ENCODE measurements at places on chromosomes 3 and 15.
A peak's percentile ranks its signal among the peaks of the same experiment; 100 is the strongest.

- peak; percentile 88 for DNase-seq
These were observed 60.3 kb downstream of the RGMA start for GRCh38 chr15:93028632-93029213.

- DNase-seq: peak; percentile 86
These were observed 154.3 kb upstream of the BHLHE40 start for GRCh38 chr3:4824926-4825325.

DNA sequence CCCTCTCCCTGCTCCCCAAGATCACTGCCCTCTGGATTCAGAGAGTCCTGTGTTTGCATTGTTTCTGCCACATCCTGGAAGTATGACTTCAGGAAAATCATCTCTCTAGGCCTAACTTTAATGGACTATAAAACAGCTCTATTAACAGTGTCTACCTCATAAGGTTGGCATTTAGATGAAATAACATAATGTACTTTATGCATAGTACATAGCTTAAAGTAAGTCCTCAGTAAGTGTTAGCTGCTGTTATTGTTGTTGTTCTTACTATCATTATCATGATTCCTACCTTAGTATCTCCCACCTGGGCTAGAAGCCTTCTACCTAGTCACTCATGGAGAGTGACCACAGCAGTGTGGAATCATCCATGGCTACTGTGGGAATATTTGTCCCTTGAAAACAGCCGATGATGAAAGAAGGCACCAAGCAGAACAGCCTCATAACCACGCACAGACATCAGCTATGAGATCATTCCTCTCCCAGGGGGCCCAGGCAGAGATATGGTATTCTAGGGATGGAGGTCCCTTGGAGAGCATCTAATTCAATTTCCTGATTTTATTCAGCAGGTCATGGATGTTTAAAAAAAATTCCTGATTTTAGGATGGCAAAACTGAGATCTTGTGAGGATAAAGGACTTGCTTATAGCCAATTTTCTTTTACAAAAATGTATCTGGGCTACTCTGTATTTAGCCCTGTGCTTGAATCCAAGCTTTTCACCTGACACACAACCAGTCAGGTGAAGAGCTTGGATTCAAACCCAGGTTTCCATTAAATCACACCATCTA lies 1.9 kb downstream of the FSD2 start:
- DNase-seq: no peak

- DNase-seq: no peak
These were observed 5.1 kb downstream of the DUOX1 start for GRCh38 chr15:45134682-45135604.

- no peak for DNase-seq
These were observed 4.2 kb downstream of the ZSCAN2 start for GRCh38 chr15:84604826-84605553.

DNA sequence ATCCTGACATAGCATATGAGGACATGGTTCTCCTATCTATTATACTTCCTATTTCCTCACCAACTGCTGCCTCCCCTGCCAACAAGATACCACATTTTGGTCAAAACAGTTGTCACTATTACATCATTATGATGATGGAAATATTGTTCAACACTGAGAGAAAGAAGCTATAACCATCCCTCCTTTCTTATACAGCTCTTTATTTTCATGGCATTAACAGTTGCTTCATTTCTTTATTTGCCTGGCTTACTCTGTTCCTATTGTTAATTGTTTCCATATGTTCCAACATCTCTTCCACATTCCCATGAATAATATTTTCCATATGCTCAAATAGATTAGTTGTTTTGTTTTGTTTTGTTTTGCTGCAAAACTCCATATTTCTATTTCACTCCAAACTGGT lies 40.8 kb upstream of the FILIP1L start:
- DNase-seq: no peak

DNA sequence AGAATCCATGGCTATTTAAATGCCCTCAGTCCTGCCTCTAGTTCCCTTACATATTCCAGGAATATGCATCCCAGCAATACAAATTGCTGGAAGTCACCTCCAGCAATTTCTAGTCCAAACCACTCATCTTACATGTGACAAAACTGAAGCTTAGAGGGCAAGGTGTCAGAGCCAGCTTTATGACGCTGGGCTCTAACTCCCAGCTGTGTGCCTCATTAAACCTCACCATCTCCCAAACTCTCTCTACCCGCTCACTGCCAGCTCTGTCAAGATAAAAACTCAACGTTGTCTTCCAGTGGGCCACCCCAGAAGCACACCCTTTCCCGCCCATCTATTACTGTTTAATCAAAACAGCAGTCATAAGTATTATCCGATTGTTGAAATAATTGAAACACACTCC lies 7.9 kb downstream of the TNIK start:
- no peak for DNase-seq

- DNase-seq: no peak
These were observed 20.7 kb downstream of the RASA2 start for GRCh38 chr3:141507392-141508066.

DNA sequence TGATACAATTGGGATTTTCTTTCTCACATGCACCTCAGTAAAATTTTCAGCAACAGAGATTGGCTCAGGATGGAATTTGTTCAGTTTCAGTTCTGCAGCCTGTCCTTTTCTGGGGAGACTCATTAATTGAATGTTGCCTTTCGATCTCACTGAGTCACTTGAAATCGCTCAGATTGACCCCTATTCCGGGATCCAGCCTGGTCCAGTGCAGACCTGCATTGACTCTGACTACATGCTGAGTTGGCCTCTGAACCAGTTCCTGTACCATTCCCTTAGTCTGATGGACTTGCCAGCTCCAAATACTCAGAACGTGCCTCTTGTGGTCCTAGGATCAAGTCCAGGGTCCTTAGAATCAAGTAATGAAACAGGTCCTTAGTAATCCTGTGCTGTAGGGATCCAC lies 9.4 kb downstream of the IGF1R start:
- no peak for DNase-seq

DNA sequence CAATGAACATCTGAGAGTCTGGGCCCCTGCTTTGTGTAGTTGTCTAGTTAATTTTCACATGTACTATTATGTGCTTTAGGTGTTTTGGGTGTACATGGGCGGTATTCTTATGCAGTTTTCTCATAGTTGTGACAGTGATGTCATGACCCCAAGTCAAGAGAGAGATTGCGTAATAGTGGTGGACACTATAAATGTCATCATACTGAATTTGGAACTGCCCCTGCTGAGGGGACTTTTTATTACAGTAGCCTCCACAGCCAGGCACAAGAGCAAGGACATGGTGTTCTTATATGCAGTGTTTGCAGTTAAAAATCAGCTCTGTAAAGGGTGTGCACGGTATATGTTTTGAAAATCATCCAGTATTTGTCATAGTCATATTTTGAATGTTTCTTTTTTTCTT lies 29.5 kb downstream of the ABHD2 start:
- DNase-seq: no peak

- peak; percentile 63 for DNase-seq
These were observed 13.2 kb downstream of the GREM1 start for GRCh38 chr15:32730677-32731654.

DNA sequence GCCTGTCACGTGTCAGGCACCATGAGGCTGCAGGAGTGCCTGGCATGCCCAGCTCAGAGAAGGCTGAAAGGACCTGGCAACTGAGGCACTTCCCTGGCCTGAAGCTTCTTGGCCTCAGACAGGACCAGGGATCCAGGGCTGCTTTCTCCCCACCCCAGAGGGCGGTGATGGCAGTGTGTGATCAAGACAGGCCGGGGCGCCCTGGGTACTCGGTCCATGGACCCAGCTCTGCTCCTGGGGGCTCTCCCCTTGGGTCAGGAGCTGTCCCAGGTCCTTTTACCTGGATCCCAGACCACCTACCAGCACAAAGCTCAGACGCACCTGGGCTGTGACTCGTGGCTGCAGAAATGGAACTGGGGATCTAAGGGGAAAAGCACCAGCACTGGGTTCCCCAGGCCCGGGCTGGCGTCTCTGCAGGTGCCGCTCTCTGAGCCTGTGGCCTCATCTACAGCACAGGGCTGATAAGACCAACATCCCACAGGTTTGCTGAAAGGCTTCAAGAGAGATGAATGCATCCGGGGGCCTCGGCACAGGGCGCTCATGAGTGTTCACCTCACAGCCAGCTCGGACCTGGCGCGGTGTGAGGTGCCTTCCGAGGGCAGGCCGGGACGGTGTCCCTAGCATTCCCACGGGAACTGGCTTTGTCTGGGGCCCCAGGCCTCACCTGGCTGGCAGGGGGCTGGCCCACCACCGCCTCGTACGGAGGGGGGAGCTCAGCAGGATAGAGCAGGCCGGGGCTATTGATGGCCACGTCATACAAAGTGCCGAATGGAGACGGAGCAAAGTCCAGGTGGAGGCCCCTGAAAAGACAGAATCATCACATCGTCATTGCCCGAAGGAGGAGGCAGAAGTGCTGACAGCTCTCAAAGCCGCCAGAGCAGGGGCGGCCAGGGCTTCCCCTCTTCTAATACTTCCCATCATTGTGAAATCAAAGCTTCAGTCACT lies 133.6 kb downstream of the NSMCE3 start:
- no peak for DNase-seq

DNA sequence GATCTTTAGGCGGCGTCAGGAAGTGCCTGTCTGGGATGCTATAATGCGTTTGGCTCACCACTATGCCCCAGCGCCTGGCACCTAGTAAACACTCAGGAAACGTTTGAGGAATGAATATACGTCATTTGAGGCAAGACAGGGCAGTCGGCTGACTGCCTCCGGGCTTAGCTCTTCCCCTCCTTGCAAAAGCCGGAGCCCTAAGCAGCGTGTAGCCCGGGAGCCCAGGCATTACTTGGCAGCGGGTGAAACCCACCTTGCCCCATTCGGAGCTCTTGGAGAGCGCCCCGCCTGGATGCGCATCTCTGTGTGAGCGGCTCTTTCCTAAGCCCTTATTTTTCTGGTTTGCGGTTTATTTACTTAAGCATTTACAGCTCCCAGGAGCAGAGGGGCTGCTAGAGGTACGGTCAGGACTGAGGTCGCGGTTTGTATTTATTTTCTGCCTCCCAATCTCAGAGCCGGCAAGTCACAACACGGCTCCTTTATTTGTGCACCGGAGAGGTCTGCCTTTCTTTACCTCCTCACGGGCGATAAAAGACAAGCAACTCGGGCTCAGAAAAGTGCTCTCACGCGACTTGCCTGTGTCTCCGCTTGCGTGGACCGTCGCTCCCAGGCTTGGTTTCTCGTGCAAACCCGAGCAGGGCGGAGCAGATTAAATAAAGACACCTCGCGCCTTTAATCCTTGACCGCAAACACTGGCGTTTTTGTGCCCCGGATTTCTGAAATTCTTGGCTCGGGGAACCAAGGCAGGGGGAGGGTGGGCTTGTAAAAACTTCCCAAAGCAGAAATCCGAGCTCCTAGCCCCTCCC lies 737 bp upstream of the ITPR1 start:
- peak; percentile 67 for DNase-seq

- DNase-seq: no peak
These were observed 568.6 kb downstream of the TAFA4 start for GRCh38 chr3:68363796-68364195.

DNA sequence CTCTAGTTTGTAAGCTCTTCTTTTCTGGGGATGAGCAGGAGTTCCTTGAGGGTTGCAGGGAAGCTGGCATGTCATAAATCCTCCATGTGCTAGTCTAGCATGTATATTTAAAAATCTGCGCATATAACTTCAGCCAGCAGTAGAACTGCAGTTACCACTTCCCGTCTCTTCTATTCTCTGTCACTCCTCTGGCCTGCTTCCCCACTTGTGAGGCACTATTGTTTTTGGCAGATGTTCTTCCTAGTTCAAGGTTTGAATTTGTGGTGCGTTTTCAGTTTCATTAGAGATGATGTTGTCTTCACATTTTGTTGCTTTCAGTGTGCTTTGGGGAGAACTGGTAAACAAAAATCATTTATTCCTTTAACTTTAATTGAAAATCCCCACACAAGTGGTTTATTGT lies 169.1 kb upstream of the ZPLD1 start:
- DNase-seq: no peak

GRCh38 chr3:124639406-124640237 lies 90.6 kb upstream of the UMPS start:
- no peak for DNase-seq

- no peak for DNase-seq
These were observed 101.6 kb downstream of the CPN2 start for GRCh38 chr3:194249323-194250097.

- DNase-seq: no peak
These were observed 48.4 kb downstream of the KLF13 start for GRCh38 chr15:31374986-31375385.

GRCh38 chr3:21372316-21372715 lies 378.7 kb downstream of the ZNF385D start:
- no peak for DNase-seq

DNA sequence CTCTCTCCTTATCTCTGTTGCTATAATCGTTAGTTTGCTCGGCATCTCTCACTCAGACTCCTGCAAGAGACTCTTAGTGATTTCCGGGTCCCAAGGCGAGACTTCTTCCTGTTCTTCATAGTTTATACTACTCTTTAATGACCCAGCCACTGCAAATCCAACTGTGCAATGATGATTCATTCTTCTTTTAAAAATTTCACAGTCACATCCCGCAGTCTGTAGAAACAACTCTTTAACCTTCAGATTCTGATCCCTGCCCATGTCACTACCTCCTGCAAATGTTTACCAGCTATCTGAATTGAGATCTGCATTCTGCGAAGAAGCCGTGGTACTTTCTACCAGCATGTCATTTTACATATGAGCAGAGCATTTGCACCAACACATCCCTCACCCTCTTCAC lies 2.8 kb upstream of the VGLL3 start:
- peak; percentile 39 for DNase-seq

- DNase-seq: no peak
These were observed 453.3 kb downstream of the ROBO1 start for GRCh38 chr3:79314544-79314943.

- no peak for DNase-seq
These were observed 1.5 kb downstream of the CHST14 start for GRCh38 chr15:40472171-40472727.

DNA sequence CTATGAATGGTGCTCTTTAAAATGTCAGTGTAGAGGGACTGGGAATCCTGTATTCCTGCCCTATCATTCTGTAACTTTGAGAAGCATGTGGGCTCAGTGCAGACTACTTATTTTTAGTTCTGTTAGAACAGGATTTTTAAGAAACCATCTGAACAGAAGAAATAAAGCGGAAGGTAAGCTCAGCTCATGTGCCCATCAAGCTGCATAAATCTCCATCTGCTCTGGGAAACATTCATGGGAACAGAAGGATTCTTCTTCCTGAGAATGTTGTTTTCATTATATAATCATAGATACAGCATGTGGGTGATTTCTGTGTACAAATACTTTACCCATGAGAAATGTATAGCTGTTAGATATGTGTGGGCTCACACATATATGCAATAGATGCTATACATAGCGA lies 69.9 kb downstream of the SIDT1 start:
- no peak for DNase-seq

DNA sequence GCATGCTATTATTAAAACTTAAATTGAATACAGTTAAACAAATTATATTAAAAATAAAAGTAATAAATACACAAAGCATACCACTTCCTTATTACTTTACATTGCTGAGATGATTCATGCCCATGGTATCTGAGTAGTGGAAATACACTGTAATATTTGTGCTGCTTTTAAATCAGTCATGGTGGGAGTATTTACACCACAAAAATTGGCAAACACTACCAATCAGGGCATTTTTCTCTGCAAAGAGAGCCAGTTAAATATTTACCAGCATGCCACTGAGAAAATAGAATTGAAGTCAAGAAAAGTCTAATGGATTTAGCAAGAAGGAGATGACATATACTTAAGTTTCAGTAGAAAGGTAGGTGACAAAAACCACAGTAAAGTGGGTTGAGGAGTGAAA lies 19.6 kb downstream of the PPARG start:
- DNase-seq: no peak

- peak; percentile 74 for DNase-seq
These were observed 6.8 kb downstream of the ANXA2 start for GRCh38 chr15:60390871-60391501.

- DNase-seq: peak; percentile 35
These were observed 30.3 kb upstream of the C15orf39 start for GRCh38 chr15:75171408-75171807.

GRCh38 chr3:88058306-88058580 lies 562 bp downstream of the CGGBP1 start:
- DNase-seq: no peak
